ENCODE measurements at places on chromosomes 11 and 22. TPM values are rescaled to one million over a fixed set of nuclear protein-coding genes. Genes with fewer than 3 reads are reported as not detected.

MS4A7 gene
- polyA plus RNA-seq: not detected

HEPHL1 gene
- 0.04 TPM for polyA plus RNA-seq

UPK3A gene
- polyA plus RNA-seq: not detected

OR6X1 gene
- polyA plus RNA-seq: not detected

DNA sequence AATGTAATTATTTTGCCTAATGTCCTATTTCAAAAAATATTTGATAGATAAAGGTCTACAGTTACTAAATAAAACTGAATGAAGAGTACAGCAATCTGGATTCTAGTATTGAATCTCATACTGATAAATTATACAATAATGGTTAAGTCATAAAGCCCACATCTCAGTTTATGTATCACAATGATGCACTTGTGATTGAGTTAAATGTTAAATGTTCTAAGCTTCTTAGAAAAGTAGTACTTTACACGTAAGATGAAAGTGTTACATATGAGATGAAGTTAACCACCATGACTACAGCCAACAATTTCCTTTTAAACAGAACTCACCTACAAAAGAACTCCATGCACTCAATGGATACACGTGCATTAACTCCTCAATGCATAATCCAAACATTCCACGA, 51.7 kb downstream of the PHF21A start:
- DNase-seq: no peak

CDC45 gene
- polyA plus RNA-seq: 8.3 TPM

Measured in AG04450 (cell line).